ENCODE measurements at places on chromosomes 1 and 21. TPM values are rescaled to one million over a fixed set of nuclear protein-coding genes. Genes with fewer than 3 reads are reported as not detected.
A peak's percentile ranks its signal among the peaks of the same experiment; 100 is the strongest.

- DNase-seq = no peak
Measured at GRCh38 chr21:44323591-44323990, 15.6 kb downstream of the CFAP410 start.

DNA sequence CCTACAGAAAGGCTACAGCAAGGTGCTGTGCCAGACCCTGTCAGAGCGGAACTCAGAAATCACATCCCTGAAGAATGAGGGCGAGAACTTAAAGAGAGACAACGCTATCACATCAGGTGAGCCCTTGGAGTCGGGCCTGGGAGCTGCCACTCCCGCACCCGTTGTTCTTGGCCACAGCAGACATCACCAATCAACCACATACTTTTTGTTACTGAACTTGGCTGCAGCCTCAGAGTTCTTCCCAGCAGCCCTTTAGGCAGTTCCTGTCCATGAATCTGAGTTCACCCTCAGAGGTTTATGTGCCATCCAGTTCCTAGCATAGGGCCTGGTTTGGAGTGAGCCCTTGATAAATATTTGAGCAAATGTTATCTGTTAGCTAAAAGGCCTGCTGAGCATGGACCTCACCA, 61.6 kb downstream of the FHAD1 start:
- no peak for DNase-seq

DNA sequence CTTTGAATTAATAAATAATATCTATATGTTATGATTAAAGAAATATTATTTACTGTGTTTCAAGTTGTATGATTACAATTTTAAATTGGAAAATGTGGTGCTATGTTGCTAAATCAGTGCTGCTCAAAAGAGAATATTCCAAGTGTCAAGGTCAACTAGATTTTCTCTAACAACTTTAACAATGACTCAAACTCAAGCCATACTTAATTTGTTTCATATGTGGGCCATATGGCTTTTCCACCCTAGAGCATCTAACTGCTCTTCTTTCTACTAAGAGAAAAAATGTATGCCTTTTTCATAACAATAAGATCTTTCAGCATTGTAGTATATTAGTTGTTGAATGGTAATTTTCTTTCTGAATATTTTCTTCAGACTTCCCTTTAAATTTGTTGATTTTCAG, 8.3 kb upstream of the SYT14 start:
- no peak for DNase-seq

GRCh38 chr21:45971616-45972352, 9.8 kb upstream of the COL6A1 start:
- DNase-seq = no peak

Gene CFH
- 1.1 TPM for total RNA-seq

Gene ACKR1
- not detected for total RNA-seq

Gene ANGPTL7
- not detected for total RNA-seq

DNA sequence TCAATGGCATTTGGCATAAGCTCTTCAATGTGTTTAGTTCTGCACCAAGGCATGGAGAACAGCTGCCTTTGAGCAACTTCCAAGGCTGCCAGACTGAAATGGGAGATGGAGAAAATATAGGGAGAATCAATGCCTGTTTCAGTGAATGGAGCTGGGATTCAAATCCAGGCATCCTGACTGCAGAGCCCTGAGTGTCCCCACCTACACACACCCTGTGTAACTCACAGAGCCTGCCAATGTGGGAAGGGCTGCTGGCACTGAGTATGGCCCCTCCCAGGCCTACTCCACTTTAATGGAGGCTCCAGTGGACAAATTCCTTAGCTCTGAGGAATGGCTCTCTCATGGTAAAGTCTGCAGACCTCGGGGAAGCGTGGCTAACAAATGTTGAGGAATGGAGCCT, 145.6 kb upstream of the TNR start:
- DNase-seq = no peak

- no peak for DNase-seq
Measured at GRCh38 chr21:26185021-26185420, 14.5 kb upstream of the APP start.

DNA sequence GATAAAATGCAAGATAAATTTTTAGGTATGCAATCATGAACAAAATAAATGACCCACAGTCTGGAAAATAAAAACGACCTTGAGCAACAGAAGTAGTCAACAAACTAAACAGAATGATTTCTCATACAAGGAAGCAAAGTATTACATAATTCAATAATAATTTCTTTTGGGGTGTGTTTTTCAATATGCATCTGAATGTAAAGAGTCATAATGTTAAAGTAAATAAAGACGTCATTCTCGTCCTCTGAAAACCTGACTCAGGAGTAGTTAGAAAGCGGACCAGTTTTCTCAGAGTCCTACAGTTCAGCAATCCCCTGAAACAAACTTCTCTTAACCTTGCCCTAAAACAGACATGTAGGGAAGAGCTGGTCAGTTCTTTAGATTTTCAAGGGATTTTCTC, 18.6 kb downstream of the CDC42BPA start:
- DNase-seq = peak; percentile 75

- DNase-seq = no peak
Measured at GRCh38 chr1:219227360-219228057, 53.8 kb downstream of the LYPLAL1 start.

DNA sequence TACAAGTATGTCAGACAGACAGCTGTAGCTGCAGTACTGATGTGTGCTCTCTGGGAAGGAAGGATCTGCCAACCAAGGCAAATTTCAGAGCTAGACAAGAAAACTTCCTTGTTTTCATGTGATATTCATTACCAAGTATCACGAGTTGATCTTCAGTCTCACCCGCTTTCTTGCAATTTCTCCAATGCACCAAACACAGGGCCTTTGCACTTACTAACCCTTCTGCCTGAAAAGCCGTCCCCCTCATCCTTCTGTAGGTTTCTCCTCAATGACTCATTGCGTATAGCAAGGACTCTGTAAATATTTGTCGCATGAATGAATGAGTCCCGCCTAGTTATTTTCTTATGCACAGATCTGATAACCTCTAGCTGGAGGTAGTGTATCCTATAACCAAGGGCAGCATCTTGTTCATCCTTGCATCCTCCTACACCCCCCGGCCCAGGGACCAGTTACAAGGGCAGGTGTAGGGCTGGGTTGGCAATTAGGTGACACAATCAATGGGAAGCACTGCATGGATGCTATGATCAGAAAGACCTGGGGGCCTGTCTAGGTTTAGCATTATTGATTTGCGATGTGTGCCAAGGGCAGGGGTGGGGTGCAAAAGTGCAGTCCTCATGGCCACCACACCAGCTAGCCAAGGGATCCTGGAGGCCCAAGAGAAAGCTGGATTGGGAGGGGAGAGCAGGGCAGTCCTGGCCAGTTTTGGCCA, 51.4 kb upstream of the GPR157 start:
- peak; percentile 61 for DNase-seq

Gene AADACL4
- not detected for total RNA-seq

- no peak for DNase-seq
Measured at GRCh38 chr1:216531263-216532239, 108.3 kb upstream of the USH2A start.

DNA sequence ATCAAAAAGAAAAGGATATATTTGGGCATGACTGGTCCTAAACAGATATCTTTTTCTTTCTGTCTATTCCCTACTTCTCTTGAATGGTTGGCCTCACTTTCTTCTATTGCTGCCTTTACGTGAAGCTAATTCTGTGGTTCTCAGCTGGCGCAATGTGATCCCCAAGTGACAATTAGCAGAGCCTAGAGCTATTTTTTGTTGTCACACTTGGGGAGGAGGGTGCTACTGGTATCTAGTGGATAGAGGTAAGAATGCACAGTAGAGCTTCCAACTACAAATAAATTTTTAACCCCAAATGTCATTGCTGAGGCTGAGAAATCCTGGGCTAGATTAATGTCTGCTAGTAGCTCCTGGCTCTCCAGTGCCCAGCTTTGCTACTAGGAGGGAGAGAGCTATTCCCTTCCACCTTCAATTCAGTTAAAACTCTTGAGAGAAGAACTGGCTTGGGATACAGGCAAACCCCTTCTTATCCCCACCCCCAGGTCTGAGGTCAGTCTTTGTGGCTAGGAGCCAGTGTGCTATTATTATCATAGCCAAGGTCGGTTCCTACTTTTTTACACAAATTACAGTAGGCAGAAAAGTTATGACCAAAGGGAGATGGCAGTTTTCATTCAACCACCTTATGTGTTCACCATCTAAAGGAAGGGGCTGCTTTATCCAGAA, 102.1 kb downstream of the SNX7 start:
- DNase-seq = no peak

GRCh38 chr1:205344066-205344928, 12.4 kb downstream of the KLHDC8A start:
- DNase-seq = no peak

GRCh38 chr1:84721152-84721551, 30.9 kb upstream of the SSX2IP start:
- peak; percentile 44 for DNase-seq

Gene RER1
- 161 TPM for total RNA-seq

DNA sequence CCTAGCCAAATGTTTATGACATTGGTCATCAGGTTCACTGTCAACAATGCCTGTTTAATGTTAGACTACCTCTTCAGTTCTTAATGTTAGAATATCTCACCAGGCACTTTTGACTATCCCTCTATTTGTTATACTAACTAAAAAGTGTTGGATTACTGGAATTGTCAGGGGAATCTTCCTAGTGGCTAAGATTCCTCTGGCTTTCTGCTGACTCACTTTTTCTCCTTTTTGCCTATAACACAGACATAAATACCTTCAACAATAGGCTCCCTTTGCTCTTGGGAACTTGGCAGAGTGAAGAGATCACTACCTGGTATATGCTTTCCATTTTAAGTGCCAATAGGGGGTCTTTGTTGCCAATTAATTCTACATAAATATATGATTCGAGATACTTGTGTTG, 68.5 kb downstream of the TMEM200B start:
- no peak for DNase-seq

Gene P3H1
- 30.4 TPM for total RNA-seq

Gene OPTC
- not detected for total RNA-seq

Gene SPATA45
- 0.44 TPM for total RNA-seq

DNA sequence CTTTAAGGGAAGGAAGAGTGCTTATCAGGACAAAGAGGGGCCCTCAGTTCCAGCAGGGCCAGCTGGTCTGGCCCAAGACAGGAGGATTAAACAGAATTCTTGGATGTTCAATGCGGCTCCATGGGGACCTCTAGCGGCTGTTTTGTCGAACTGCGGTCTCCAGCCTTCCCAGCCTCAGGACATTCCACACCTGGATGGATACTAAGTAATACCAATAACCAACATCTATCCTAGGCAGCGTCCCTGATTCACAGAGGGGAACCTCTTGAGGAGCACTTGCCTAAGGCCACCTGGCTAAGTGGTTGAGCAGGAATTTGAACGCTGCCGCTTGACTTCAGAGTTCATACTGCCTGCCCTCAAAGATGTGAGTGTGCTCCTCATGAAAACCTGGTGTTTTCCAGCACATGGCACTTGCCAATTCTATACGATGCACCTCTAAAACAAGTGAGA, 15.5 kb upstream of the CD247 start:
- peak; percentile 28 for DNase-seq

GRCh38 chr1:101079341-101079740, 53.8 kb upstream of the DPH5 start:
- no peak for DNase-seq

DNA sequence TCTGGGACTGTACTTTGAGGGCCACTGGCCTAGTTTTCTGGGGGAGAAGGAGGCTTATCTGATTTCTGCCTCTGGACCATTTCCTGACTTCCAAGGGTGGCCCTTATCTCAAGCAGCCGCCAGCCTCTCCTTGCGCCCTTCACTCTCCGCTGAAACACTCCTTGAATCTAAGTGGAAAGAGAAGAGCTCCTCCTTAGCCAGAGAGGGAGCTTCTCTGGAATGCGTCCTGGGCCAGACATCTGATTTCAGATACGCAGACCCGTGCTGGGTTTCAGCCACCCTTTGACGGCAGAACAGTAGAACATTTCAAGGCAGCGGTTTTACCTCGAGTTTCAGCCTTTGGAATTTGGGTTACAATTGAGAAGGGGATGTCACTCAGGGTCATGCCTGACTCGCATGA, 308.0 kb downstream of the CAMTA1 start:
- DNase-seq = no peak

- no peak for DNase-seq
Measured at GRCh38 chr1:54396261-54396933, 9.8 kb downstream of the SSBP3 start.

GRCh38 chr1:62299426-62300200, 19.6 kb downstream of the KANK4 start:
- no peak for DNase-seq

GRCh38 chr1:240468656-240469055, 143.3 kb downstream of the GREM2 start:
- no peak for DNase-seq

DNA sequence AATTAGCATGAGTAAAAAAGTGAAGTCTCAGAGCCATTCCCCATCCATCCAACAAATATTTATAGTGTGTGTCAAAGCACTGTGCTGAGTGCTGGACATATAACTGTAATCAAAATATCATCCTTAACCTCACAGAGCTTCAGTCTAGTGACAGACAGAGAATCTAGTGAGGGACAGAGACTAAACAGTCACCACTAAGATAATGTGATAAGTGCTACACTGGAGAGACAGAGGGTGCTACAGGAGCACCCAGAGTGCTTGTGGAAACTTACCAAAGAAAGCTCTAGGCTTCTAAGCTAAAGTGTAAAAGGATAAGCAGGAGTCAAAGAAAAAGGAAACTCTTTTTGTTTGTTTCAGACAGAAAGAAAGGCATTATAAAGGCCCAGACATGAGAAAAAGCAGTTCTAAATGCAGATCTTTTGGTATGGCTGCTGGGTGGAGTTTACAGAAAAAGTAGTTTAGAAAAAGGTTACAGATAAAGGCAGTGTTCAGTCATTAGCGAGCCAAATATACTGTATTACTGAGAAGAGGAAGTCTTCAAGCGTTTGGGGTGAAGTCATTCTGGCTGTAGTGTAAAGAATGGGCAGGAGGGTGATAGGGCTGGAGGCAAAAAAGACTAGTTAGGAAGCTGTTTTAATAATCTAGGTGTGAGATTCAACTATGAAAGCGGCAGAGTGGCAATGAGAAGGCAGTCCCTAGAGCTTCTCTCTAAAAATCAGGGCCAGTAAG, 83.8 kb downstream of the SCMH1 start:
- no peak for DNase-seq

DNA sequence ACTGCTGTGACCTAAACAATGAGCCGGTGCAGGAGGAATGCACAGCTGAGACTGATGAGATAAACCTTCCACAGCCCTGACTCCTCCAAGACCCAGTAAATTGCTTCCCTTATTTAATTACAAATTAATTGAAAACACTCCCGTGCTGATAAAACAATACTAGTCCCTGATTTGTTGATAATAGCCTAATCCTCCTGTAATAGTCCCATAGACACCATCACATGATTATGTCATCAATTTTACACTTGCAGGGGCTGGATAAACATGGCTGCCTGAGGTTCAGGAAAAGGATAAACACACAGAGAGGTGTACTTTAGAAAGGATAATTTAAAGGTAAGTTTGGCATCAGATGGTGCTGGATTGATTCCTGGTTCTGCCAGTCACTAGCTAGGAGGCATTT, 84.6 kb upstream of the SPAG17 start:
- DNase-seq = no peak

Gene CHAF1B
- total RNA-seq = 12.0 TPM

GRCh38 chr1:177423090-177423489, 252.3 kb downstream of the BRINP2 start:
- no peak for DNase-seq

GRCh38 chr1:31712068-31712467, 8.3 kb upstream of the COL16A1 start:
- no peak for DNase-seq

- no peak for DNase-seq
Measured at GRCh38 chr1:199804526-199804925, 223.0 kb upstream of the NR5A2 start.
